ENCODE measurements at places on chromosomes 11 and 22.

DNA sequence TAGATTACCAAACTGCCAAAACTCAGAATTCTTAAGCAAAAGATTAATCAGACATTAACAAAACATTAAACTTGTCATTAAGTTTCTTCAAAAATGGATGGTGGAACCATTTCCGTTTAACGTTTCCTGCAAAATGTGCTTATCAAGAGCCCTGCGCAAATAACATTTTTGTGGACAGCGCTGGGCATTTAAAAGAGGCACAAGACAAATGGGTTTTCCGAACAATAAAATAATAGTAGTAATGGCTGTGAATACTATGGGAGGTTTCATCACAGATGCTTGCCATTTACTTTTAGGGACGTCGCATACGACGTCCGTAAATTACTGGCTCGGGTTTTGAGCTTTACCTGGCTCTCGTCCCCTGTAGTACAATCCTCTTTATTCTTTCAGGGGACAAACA, 1.1 kb downstream of the NPAT start:
- DNase-seq, result no peak

DNA sequence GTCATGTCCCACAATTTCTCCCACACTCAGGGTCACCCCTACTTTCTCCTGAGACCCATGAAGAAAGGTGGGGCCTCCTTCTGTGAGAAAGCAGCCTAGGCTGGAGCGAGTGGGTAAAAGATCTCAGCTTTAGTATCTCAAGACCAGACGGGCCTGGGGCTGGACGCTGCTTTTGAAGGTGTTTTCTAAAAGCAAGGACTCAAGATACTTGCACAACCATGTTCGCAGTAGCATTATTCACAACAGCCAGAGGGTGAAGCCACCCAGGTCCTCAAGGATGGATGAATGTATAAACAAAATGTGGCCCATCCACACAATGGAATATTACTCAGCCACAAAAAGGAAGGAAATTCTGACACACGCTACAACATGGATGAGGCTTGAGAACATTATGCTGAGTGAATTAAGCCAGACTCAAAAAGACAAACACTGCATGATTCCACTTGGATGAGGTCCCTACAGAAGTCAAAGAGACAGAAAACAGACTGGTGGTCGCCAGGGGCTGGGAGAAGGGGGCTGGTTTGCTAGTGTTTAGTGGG, 10.6 kb downstream of the SHANK2 start:
- DNase-seq, result no peak

DNA sequence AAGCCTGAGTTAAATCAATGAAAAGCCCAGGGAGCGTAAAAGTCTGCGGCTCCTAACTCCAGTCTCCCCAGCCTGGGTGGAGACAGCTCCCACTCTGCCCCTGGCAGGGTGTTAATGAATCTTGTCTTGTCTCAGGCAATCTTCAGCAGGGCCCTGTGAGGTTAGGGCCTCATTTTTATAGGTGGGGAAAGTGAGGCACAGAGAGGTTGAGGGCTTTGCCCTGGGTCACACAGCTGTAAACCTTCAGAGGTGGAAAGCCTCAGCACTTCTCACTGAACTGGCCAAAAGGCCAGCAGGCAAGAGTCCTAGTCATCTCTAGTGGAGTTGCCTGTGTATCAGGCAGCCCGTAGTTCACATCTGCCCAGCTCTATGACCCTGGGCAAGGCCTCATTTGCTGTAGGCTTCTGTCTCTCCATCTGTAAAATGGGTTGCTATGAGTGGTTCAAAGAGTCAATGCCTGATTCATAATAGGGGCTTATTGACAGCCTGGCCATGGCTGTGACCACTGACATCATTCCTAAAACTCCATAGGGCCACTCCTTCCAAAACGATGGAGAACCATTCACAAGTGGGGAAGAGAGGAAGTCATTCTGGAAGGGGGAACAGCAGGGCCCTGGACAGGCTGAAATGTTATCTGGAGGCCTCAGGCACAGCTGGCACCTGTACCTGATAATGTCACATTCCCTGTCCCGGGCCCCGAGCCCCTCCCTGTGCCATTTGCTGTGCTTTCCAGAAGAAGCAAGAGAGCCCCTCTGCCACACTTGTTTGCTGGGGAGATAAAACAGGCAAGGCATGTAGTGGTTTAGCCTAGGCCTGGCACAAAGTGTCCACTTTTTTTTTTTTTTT, 6.0 kb downstream of the CBX7 start:
- DNase-seq, result no peak

- DNase-seq, result no peak
These were observed 17.1 kb upstream of the OR52M1 start for GRCh38 chr11:4527926-4528325.

DNA sequence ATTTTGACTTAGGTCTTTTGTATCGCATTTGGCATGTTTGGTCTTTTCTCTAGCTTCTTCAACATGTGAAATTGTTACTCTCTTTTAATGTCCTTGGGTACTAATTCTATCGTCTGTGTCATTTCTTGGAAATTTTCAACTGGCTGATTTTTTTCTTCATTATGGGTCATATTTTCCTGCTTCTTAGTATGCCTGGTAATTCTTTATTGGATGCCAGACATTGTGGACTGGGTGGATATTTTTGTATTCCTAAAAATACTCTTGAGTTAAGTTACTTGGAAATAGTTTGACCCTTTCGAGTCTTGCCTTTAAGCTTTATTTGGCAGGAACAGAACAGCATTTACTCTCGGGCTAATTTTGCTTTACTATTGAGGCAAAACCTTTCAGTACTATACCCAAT, 140.1 kb downstream of the ETS1 start:
- no peak for DNase-seq

DNA sequence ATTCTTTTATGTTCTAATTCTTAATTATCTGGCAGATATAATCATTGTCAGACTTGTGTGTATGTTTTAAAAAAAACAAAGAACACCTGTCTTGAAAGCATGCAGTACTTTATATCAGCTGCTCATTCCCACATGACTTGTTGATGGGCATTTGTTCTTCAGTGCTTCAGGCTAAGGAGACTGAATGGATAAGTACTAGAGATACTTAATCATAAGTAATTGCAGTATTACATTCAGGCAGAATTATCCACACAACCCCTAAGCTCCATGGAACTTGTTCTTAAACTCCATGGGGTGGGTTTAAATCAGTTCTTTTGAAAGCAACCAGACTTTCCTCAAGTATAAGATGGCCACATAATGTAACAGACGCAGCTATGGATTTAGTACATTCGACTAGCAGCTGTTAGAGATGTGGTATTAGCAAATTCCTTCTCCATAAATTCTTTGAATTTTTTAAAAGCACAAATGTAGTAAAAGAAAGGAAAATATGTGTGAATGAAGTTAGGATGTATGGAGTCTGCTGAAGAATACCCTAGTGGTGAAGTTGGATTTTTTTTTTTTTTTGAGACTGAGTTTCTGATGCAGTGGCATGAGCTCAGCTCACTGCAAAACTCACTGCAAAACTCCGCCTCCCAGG, 3.0 kb downstream of the JAM3 start:
- no peak for DNase-seq

DNA sequence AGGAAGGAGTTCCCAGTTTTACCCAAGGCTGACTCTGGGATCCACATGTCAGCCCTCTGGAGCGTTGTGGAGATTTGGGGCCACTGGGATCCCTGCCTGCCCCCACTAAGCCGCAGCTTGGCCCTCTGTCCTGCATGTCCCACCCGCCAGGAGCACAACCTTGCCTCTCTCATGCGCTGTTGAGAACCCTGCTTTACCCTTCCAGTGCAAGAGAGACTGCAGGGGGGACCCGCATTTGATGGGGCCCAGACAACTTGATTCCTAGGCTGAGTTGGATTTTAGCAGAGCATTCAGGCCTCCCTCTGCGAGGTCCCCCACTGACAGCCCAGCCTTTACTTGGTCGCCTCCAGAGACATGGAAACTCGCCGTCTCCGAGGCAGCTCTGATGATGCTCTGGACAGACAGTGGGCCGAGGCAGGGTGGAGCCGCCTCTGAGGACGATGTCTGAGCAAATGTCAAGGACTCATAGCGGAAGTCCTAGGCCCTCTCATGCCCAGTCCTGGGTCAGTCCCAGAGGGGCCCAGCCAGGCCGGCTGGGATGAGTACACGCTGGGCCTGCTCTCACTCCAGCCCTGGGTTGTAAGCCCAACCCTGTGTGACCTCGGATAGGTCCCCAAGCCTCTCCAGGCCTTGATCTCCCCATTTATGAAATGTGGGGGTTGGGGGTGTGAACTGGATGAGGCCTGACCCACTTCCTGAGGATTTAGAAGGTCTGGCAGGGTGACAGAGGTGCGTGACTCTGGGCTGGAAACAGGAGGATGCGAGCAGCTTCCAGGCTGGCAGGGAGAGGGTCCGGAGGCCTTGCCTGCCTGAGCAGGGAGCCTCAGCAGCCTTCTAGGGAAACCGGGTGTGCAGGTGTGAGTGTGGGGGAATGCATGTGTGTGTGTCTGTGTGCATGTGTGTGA, 630 bp downstream of the CD5 start:
- no peak for DNase-seq

DNA sequence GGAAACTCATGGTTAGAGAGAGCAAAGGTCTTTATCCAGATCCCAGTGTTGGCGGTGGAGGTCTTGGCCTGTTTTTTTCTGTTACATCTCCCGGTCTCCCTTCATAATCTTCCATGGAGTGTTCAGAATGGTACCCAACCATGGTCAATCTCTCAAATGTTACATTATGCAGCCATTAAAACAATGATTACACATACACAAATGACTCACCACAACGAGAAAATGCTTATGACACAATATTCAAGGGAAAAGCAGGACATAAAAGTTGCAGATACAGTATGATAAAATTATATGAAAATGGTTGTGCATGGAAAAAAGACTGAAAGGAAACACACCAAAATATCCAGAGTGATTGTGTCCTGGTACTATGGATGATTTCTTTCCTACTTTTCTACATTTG, 17.8 kb upstream of the CSNK1E start:
- no peak for DNase-seq

GRCh38 chr22:32331918-32332725, 25.5 kb upstream of the RFPL3 start:
- DNase-seq, result no peak

DNA sequence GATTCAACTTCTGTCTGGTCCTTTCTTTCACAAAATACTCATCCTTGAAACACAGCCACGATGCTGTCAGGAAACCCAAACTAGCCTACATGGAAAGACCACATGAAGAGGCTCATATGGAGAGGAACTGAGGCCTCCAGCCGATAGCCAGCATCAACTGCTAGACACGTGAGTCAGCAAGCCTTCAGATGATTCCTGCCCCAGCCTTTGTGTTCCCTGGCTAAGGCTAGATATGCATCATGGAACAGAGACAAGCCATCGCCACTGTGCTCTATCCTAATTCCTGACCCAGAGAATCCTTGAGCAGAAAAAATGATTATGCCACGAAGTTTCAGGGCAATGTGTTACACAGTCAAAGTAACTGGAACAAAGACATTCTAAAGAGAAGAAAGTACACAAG, 75.5 kb downstream of the ENTHD1 start:
- DNase-seq, result no peak

GRCh38 chr11:125376117-125376516, 119.9 kb downstream of the FEZ1 start:
- DNase-seq, result peak; percentile 68

- no peak for DNase-seq
These were observed 212.4 kb upstream of the SYN3 start for GRCh38 chr22:33270596-33270995.

GRCh38 chr11:80024119-80024518, 583.3 kb upstream of the TENM4 start:
- no peak for DNase-seq

DNA sequence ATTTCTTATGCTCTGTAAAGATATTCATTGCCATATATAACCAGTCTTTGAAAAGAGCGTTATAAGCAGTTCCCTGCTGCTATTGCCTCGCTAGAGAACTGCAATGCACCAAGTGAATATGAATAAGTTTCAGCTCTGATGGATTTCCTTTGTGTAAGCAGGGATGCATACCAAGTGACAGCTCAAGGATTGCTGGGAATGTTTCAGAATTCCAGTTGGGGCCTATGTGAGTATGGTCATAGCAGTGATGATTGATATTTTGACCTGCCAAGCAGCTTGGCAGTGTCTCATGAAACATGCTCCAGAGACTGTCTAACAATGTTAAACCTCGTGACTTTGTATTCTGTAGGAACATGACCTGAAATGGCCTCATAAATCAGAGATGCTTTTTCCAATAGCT, 312.6 kb downstream of the C11orf87 start:
- no peak for DNase-seq

GRCh38 chr22:35464399-35464798, 64.5 kb downstream of the MCM5 start:
- no peak for DNase-seq

DNA sequence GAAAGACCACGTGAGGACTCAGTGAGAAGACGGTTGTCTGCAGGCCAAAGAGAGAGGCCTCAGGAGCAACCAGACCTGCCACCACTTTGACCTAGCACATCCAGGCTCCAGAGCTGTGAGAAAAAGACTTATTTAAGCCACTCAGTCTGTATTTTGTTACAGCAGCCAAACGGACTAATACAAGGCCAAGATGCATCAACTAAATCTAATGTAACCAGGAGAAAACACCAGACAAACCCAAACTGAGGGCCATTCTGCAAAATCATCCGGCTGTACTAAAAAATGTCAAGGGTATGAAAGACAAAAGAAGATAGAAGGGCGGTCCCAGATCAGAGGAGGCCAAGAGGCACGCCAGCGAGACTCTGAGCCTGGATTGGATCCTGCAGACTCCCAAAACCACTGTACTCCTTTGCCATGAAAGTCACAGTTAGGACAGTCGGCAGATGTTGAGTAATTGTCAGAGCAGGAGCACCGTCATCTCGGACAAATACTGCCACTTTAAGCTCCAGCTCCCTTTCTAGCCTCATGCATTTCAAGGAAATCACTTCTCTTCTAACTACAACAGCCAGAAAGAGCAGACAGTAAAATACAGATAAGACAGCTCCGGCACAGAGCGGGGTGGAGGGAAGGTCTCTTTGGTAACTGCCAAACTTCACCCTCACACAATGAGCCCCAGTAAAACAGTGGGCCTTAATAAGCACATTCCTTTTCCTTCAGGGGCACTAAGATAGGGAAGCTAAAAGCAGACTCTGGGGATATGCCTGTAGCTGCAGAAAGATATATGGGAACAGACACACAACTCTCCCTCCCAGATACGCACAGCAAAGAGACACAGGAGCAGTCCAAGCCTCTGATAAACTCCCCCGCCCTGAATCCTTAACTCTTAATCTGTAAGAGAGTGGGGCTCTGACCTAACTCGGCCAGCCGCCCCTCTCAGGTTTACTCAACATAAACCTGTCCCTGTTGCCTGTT, 3.5 kb upstream of the ZP1 start:
- no peak for DNase-seq

Data from putamen (tissue), 1 donor.